ENCODE measurements at places on chromosomes 4 and X. TPM values are rescaled to one million over a fixed set of nuclear protein-coding genes. Genes with fewer than 3 reads are reported as not detected.

Gene TGIF2LX
- total RNA-seq: not detected

Gene SLC6A14
- not detected for total RNA-seq

Gene RHOXF1
- total RNA-seq: not detected

- no peak for DNase-seq
Observed at GRCh38 chr4:146246381-146246780, 32.0 kb downstream of the REELD1 start.

DNA sequence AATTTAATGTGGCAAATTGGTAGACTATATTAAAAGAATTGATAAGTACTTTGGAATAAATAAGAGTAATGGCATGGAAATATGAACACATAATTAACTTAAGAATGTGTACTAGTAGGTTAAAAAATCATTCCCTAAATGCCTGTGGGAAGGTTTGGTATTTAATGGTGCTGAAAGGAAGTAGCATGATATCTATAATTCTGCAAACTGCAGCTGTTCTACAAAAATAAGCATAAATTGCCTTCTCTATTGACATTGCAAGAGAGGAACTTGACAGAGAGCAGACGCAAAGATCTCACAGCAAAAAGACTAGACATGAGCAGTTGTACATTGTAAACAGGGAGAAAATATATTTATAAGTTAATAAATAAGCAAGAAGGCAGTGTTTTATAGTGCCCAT, 752.5 kb upstream of the PCDH10 start:
- no peak for DNase-seq

GRCh38 chrX:101230636-101231035, 11.1 kb downstream of the DRP2 start:
- DNase-seq: no peak

Gene DDX53
- not detected for total RNA-seq

Measured in H9 (cell line).